ENCODE measurements at places on chromosomes 5 and 9.

DNA sequence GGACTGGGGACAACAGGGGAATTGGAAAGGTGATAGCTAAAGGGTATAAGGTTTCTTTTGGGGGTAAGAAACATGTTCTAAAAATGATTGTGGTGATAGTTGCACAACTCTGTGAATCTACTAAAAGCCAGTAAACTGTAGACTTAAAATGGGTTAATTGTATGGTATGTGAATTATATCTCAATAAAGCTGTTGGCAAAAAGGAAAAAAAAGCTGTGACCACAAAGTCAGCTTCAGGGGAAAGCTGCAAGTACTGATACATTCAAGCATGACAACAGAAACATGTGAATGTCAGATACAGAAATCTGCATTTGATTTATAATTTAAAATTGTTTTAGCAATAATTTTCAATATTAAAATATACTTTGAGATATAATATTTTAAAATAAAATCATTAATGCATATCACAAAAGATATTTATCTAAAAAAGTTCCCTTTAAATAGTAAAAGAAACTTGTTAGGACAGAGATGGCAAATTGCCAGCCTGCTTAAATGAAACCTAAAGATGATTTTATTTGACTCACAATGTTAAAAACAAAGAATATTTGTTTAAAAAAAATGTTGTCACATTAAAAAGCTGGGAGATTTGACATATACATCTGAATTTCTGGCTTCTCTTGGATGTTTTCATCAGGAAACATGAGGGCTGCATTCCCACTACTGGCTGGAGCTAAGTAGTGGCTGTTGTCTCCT is 66.0 kb downstream of the TBCA start:
- no peak for DNase-seq

DNA sequence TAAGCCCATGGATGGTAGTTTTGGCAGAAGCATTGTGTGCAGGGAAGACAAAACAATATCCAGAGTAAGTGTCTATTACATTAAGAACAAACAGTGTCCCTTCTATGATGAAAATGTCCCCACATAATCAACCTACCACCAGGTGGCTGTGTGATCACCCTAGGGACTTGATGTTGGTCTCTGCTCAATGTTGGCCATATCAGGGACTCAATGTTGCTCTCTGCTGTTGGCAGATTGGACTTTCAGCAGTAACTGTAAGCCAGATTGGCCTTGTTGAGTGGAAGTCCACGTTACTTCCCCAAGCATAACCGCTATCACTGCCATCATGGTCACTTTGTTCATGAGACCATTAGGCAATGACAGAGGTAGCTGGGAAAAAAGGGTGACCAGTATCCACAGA is 52.8 kb upstream of the PRSS3 start:
- no peak for DNase-seq

GRCh38 chr5:134798468-134798867 is 39.9 kb downstream of the DDX46 start:
- no peak for DNase-seq

DNA sequence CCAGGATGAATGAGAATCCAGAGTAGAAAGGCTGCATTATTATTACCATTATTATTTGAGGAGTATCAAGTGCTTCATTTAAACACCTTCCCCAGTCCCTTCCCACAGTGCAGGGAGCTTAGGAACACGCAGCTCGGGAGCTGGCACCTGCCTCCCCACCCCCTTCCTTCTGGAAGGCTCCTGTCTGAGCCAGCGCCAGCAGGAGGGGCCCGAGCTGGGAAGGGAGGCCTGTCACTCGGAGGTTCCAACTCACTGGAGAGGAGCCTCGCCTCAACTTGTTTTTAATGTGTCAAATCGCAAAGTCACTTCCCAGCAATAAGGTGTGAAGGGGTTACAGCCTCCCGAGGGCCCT is 156.4 kb upstream of the IRX4 start:
- DNase-seq, result no peak

- DNase-seq, result peak; percentile 7
Observed at GRCh38 chr5:68749631-68750030, 344.2 kb upstream of the SLC30A5 start.

DNA sequence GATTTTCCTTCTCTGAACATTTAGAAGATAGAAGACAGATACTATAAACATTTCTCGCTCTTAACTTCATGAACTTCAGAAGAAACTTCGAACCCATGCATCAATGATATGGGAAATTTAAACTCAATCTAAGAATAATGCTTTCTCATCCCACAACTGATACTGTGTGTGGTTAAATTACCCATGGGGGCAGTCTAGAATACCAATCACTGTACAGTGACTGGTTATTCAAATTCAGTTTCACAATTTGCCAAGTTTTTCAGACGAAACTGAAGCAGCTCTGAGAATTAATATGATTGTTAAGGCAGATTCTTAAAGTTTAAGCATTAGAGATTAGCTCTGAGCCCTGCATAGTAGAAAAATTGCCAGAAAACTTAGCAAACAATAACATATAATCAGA is 431.0 kb downstream of the SH3GL2 start:
- DNase-seq, result no peak

DNA sequence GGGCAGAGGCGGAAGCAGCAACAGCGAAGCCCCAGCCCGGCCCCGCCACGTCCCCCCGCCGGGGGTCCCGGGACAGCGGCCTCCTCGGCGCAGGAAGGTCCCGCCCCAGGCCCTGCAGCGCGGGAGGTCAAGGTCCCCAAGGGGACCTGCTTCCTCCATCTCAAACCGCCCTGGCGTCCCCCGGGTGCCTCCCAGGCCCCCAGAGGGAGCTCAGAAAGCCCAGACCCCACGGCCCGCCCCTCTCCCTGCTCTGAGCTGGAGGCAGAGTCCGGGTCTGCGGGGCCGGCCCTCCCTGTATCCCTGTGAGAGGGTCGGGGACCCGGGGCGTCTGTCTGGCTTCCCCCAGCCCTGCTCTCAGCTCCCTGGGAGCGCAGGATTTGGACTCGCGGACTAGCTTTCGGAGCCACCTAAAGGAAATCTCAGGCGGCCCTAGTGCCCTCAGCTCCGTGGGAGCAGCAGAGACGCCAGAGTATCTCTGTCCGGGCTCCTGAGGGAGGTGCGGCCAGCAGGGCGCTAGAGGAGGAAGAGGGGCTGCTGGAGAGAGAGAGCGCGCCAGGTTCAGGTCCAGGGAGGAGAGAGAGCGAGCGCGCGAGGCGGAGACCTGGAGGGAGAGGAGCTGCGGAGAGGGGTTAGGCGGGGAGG is 30.7 kb downstream of the EXOC3 start:
- no peak for DNase-seq

DNA sequence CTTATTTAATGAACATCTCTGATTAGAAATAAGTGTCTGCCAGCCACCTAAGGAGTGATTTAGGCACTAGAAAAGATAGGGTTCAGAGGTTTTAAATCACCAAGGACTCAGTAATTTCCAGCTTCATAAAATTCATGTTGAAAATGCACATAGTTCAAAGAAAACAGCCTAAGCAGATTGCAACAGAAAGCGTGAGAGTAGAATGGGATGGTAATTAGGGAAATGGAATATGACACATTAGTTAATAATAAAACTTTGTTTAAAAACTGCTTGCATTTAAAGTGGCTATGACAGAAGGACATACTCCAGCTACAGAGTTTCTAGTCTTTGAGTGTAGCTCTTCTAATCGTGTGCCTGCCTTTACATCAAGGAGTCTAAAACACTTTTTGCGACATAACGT is 490.8 kb downstream of the TLE4 start:
- no peak for DNase-seq

DNA sequence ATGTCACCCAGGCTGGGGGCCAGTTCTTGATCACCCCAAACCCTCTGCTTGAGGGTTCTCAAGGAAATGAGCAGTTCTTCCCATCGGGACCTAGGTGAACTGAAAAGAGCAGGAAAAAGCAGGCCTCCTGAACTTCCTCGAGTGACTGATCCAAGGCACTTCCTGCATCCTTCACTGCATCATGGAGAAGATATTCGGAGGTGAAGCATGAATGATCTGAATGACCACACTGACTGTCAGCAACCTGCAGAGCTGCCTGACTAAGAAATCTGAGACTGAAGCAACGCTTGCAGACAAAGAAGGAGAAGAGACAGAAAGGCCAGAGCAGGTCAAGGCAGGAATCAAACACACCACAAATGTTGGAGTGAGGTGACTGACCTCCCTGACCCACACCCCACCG is 420.2 kb downstream of the AGTPBP1 start:
- DNase-seq, result no peak

GRCh38 chr9:135592331-135592590 is 30.7 kb downstream of the PAEP start:
- DNase-seq, result no peak

GRCh38 chr5:10479154-10479721 is 37.6 kb downstream of the ROPN1L start:
- no peak for DNase-seq

GRCh38 chr5:135966165-135966564 is 11.4 kb upstream of the LECT2 start:
- no peak for DNase-seq

- no peak for DNase-seq
Observed at GRCh38 chr5:145887976-145888574, 15.3 kb upstream of the GRXCR2 start.

DNA sequence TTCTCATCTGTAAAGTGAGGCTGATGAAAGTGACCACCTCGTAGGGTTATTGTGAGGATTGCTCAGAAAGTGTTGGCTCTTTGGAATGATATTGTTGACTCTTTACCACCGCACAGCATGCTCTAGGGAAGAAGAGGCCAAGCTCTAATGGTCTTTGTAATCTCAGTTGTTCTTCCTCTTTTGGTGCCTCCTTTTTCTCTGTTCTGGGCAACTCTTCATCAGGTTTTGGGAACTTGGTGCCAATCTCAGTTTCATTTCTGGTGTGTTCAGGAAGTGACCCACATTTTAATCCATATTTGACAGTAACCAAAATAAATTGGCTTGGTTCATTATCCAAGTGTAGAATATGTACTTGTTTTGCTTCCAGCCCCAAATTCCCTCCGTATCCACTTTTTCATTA is 25.1 kb downstream of the ARHGAP26 start:
- peak; percentile 11 for DNase-seq

DNA sequence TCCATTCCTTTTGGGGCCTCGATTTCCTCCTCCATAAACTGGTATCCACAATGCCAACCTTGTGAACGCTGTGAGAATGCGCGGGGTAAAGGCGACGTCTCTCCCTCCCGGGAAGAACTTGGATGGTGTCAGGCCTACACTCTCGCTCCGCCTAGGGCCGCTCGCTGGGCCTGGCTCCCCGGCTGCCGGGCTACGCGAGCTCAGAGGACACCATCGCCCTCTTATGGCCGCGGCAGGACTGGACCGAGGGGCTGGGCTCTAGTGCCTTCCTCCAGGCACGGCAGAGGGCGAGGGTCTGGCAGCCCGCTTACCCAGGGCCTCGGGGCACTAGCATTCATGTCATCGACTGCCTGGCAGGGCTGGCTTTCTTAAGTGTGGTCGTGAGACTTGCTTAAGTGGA is 1.3 kb upstream of the EXOSC2 start:
- DNase-seq, result no peak

DNA sequence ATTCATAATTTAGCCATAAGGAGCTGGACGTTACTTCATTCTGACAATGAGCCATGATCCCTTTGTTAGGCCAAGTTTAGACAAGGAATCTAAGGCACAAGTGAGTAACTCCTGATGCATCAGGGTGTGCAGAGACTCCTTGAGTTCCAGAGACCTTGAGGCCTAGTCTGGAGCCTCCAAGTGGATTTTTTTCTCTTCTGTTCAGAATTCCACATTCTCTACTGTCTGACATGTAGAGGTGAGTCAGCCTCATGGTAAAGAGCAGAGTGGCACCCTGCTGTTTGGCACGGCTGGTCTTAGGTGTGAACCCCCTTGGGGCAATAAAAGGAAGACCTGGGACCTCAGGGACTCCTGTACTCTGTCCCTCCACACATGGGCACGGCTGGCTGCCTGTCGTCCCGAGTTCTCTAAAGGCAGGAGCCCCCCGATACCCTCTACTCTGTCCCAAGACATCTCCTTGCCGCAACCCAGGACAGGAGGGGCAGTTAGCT is 22.0 kb upstream of the TGFBI start:
- no peak for DNase-seq

DNA sequence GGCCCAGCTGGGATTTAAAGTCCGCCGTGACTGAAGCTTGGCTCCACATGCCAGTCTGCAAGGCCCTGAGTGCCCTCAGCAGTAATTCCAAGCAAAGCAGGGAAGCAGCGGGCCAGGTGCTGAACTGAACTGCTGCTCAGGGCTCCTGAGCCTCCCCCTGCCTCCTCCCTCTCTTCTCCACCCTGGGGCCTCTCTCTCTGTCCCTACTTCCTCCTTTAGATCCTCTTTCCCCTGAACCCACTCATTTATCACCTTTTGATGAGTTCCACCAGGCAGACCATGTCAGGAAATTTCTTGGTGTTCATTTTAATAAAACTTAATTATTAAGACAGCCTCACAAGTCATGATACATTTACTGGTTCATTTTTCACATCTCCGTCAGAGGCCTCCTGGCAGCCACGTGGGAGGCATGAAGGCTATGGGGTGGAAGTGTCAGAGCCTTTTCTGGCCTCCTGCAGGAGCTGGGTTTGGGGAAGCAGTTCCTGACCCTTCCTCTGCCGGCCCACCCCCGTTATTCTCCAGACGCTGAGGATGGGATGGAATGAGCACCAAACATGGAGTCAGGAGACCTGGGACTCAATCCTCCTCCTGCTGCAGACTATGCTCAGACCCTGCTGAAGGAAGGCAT is 32.2 kb upstream of the KCNIP1 start:
- DNase-seq, result no peak

GRCh38 chr9:31702957-31703356 is 681.5 kb upstream of the ACO1 start:
- DNase-seq, result no peak

DNA sequence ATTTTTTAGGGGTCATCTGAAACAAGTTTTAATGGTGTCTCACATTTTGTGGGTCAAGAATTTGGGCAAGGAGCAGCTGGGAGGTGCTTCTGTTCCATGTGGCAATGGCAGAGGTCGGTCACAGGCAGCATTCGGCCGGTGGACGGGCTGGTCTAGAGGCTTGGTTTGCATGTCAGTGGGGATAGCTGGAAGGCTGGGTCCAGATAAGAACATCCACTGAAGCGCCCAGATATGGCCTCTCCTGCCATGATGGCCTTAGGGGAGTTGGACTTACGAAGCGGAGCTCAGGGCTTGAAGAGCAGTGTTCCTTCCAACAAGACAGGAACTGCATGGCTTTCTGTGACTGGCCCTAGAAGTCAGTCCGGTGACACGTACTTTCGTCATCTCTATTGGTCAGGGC is 30.3 kb downstream of the LHFPL2 start:
- no peak for DNase-seq

- DNase-seq, result no peak
Observed at GRCh38 chr9:13690595-13690994, 411.1 kb upstream of the MPDZ start.

GRCh38 chr5:107331882-107332281 is 338.9 kb downstream of the EFNA5 start:
- no peak for DNase-seq

DNA sequence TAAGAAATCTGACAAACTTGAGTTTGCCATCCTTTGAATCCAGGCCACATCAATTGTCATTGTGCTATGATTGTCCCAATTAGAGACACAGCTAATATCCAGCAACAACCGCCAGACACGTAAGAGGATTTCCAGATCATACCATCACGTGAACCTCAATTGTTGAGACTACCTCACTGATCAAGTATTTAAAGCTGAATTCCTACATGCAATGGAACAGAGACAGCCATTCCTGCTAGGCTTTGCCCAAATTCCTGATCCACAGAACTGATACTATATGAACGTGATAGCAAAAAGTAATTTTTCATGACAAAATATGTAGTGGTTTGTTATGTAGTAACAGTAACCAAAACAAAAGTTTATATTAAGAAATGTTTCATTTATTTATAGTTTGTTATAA is 657.7 kb downstream of the PRR16 start:
- DNase-seq, result no peak

- no peak for DNase-seq
Observed at GRCh38 chr5:150105928-150106615, 19.7 kb upstream of the CSF1R start.
